T1000 (cell line): ENCODE measurements at places on chromosomes 6 and 20.

DNA sequence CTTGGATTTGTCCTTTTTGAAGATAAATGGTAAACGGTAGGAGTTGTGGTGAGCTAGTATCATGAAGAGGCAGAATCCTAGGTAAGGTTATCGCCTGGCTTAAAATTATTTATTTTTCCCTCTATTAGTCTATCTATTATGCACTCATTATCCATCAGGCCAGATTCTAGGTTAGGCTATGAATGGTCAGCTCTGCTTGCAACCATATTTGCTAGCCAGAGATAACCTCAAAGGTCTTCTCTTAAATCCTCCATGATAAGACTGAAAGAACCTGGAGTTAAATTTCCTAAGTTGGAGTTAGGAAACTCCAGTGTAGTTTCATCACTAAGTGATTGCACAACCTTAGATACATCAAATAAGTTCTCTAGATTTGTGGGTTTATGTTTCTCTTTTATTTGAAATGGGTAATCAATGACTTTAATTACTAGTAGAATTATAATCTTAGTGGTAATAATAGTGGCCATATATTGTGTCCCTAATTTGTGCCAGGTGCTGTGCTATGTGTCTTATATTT lies 302.1 kb upstream of the RUNX2 start:
- no peak for DNase-seq

- DNase-seq = no peak
Measured at GRCh38 chr6:77245026-77245425, 218.3 kb downstream of the HTR1B start.

GRCh38 chr20:15789079-15789478 lies 784.2 kb downstream of the KIF16B start:
- no peak for DNase-seq

- DNase-seq = no peak
Measured at GRCh38 chr6:36594816-36595643, 868 bp downstream of the SRSF3 start.

DNA sequence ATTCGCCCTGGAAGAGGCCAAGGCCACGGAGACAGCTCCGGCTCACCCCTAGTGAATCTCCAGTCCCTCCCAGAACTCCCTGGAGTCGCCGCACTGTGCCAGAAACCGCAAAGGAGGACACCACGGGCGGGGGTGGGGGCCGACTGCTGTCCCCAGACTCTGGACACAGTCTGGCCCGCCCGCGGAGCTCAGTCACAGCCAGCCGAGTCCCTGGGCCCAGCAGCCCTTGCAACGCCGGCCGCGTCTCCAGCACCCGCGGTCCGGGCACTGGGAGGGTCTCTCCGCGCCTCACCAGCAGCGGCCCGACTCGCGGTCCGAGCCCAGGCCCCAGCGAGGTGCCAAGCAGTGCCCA lies 518 bp downstream of the PEX6 start:
- DNase-seq = peak; percentile 26

DNA sequence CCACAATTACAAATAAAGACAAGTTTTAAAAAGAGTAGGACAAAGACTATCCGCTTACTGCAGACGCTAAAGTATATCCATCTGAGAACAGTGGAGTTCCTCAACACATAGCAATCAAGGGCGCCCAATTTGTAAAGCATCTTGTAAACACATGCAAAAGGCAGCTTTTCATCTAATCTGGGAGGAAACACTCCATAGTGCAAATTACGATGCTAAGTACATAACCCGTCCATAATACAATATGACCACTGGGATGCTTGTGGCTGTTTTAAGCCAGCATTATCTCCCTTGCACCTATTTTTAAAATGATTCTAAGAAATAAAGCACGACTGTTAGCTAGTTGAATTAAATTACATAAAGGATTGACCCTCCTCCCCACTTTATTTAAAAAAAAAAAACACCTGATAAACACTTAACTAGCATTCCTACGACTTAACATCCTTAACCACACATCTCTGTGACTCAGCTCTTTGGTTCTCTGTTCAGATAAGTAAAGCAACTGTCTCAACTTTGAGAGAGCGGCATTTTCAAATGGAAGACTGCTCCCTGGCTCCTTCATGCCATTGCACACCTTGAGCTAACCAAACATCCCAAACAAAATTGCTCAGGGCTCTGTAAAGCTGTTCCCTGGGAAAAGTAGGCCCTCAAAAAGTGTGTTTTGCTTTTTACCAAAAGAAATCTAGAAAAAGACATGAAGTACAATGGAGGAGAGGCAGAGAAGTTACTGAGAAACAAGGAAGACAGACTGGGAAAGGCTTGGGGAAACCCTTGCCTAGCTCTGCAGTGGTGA lies 14.2 kb downstream of the SLC22A23 start:
- no peak for DNase-seq

GRCh38 chr6:31579546-31580437 lies 2.4 kb downstream of the LTB start:
- DNase-seq = no peak

DNA sequence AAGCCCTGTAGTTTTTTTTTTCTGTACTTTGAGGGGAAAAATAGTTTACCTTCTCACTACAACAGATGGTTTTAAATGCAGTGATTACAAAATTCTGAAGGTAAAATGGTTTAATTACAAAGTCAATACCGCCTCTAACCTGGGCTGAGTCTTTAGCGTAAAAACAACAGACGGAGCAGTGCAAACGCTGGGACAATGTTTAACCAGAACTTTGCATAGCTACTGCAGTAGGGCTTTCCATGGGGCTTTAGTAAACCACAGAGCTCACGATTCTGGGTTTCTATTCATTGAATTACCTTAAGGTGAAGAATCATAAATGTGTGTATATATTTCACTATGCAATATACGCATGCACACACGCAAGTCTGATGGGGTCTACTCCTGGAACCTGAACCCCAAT lies 77.9 kb downstream of the RFX6 start:
- DNase-seq = no peak

DNA sequence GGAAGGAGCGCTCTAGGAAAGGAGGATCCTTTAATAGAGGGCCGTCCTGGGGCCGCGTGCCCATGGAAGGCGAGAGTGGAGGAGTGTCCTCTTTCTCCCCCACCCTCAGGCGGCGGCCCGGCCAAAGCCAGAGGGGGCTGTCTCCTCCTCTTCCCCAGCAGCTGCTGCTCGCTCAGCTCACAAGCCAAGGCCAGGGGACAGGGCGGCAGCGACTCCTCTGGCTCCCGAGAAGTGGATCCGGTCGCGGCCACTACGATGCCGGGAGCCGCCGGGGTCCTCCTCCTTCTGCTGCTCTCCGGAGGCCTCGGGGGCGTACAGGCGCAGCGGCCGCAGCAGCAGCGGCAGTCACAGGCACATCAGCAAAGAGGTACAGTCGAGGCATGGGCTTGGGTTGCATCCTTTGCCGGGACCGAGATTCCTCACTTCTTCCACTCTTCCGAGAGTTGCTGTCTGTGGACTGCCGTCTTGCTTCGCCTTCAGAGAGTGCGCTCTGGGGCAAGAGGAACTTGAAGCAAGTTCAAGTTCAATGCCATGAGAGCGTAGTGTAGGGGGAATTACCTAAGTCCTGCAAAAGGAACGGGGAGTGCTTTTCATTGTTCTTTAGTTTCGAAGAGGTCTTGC lies at the start of gene LAMA2:
Gene LAMA2 (plus strand): TSS at position 148 of the 621 bp plus-strand sequence. CDS start 108 bp downstream, at position 256.
- DNase-seq = peak; percentile 42

DNA sequence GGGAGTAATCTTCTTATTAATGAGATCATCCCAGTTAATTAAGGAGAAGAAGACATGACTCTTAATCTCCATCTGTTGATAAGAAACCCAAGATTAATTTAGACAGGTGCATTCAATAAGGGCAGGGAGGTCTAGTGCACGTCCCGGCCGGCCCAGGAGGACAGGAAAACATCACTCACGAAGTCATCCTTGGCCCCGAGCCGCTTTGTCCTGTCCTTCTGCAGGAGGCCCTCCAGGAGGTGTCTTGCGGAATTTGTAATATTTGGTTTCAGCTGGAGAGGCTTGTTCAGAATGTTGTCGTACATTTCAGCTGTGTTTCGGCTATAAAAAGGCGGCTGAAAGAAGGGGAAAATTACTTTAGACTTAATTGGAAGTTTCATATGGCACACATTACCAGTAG lies 118.4 kb upstream of the SLC2A12 start:
- no peak for DNase-seq

DNA sequence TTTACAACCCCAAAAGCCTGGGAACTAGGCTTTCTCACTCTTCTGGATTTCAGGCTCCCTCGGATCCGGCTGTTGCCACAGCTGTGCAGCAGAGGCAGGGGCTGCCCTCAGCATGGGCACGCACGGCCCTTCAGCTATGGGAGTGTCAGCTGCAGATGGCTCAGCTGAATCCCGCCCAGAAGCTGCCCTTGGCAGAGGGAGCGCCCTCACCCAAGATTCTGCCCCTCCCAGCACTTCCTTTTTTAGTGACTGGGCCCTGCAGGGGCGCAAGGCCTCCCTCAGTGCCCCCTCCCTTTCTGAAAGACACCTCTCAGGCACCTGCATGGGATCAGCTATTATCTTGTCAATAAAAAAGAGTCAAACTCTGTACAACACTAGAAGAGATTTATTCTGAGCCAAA lies 67.9 kb upstream of the THBS2 start:
- no peak for DNase-seq

DNA sequence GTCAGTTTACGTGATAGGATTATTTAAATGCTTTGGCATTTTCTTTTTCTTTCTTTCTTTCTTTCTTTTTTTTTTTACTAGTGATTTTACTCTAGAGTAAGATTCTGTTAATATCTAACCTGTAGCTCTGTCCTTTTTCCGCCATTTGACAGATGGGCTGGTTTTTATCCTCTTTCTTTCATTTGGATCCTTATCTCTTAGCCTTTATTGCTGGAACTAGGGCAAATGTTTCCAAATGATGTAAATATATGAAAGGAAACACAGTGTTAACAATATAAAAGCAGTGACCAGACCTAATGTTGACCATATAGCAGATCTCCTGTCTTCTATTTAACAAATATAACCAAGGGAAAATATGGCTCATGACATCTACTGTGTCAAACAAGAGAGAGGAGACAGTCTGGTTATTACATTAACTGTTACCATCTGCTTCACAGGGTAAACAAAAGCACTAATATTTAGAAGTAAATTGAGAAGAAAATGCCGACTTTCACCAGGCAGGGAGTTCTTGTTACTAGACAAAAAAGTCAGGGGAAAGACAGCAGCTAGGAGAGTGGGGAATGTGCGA lies 59.8 kb upstream of the GCLC start:
- DNase-seq = no peak

DNA sequence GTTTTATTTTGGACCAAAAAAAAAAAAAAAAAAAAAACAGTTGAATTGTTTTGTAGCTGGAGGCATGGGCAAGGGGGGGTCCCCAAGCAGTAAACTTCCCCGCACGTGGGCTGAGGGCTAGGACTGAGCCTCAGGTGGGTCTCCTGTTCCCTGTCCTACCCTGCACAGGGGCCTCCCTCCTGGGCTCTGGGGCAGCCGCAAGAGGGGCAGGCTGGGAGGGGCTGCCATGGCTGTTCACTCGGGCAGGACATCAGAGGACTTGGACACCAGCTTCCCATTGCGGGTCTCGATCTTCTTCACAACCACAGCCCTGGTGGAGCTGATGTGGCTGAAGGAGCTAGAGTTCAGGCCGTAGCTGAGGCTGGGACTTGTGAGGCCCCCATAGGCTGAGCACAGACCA lies 21.1 kb downstream of the SGK1 start:
- DNase-seq = no peak

DNA sequence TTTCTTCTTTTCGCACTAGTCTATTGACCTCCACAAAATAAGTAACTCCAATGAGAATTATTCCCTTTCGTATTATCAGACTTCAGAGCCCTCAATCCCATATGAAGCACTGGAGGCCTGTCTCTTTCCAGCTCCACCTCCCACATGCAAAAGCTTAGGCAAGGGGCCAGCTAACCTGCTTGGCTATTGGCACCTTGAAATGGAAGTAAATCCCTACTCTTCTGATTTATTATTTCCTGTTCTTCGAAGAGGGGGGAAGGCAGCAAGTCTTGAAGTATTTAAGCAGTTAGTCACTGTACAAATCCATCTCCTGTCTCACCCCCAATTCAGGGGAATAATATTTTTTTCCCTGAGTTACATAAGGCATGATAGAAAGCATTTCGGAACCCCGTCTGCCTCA lies 577.8 kb downstream of the MAFB start:
- DNase-seq = no peak

- no peak for DNase-seq
Measured at GRCh38 chr6:149190224-149190831, 127.2 kb upstream of the TAB2 start.

DNA sequence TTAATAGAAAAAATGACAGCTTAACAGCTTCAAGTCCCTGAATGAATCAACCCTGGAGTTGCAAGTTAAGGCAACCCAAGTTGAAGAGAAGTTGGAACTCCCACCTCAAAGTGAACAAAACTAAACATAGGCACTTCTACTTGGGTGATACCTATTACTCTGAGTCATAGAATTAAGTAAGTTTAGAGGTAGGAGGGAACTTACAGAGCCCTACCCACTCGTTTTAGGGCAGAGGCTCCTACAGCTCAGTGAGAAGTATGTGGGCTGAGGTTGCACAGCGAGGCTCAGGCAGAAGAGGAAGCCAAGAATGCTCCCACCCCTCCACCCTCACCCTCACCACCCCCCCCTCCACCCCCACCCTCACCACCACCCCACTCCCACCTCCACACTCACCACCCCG lies 42.2 kb downstream of the NFATC2 start:
- DNase-seq = no peak

- DNase-seq = no peak
Measured at GRCh38 chr6:168880271-168880670, 373.4 kb downstream of the THBS2 start.

- DNase-seq = no peak
Measured at GRCh38 chr6:91539456-91539855, 952.6 kb upstream of the MAP3K7 start.

- DNase-seq = no peak
Measured at GRCh38 chr6:108163267-108163643, 2.6 kb upstream of the NR2E1 start.

GRCh38 chr6:151576633-151577032 lies 82.8 kb downstream of the CCDC170 start:
- no peak for DNase-seq

DNA sequence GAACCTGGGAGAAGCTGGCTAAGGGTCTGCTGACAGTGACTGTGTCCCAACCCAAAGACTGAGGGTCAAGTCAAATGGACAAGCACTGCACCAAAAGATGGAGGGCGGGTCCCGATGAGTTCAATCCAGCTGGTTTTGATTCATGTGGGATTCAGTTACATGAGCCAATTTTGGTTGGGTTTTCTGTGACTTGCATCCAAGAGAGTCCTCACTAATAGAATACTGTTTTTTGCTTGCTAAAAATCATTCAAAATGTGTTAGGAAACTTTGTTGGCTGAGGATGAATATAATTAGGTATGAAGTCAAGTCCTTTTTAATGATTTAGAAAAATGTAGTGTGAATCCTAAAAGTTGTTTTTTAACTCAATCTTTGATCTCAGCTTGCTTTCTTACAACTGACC lies 323.8 kb upstream of the NOX3 start:
- DNase-seq = no peak

- DNase-seq = no peak
Measured at GRCh38 chr6:134962421-134962820, 12.5 kb upstream of the ALDH8A1 start.

- DNase-seq = no peak
Measured at GRCh38 chr20:4999788-5000187, 1.5 kb downstream of the SLC23A2 start.

- peak; percentile 13 for DNase-seq
Measured at GRCh38 chr6:14059791-14060436, 57.7 kb upstream of the CD83 start.

GRCh38 chr20:57139342-57140093 lies 126.9 kb downstream of the BMP7 start:
- no peak for DNase-seq

- no peak for DNase-seq
Measured at GRCh38 chr6:86251106-86251505, 608.4 kb upstream of the SYNCRIP start.
